ENCODE measurements at places on chromosomes 3 and 15.

DNA sequence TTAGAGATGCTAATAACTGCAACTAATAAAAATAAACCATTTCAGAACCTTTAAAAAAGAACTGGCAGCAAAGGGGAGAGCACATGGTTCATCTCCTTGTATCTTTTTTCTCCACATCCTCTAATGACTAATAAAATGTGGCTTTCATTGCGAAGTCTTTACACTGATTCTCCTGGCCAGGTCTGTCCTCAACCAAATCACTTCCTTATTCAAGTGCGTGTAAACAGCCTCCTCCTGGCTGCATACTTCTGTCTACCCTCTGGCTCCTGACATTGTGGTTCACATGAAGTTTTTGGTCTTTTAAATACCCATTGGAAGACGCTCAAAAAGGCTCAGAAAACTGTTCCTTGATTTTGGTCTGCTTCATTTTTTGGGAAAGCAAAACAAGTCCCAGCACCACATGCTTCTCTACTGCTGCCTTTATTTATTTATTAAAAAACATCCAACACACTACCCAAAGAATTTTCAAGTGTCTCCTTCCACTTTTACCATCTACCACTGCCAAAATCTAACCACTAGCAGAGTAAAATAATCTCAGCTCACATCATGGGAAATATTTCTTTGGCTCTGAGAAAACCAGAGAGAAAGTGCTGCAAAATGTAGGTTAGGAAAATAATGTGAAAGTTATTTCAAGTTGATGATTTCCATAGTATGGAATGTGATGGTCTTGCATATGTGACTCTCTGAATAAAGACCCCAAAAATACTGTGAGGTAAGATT is 85.1 kb downstream of the EFL1 start:
- DNase-seq = no peak

DNA sequence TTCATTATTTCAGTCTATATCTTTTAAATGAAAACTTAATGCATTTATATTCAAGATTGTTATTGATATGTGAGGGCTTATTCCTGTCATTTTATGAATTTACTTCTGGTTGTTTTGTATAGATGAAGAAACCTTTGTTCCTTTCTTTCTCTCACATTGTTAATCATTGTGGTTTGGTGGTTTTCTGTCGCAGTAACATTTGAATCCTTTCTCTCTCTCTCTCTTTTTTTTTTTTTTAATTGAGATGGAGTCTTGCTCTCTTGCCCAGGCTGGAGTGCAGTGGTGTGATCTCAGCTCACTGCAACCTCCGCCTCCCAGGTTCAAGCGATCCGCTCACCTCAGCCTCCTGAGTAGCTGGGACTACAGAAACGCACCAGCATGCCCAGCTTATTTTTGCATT is 22.1 kb downstream of the AGBL1 start:
- DNase-seq = no peak

DNA sequence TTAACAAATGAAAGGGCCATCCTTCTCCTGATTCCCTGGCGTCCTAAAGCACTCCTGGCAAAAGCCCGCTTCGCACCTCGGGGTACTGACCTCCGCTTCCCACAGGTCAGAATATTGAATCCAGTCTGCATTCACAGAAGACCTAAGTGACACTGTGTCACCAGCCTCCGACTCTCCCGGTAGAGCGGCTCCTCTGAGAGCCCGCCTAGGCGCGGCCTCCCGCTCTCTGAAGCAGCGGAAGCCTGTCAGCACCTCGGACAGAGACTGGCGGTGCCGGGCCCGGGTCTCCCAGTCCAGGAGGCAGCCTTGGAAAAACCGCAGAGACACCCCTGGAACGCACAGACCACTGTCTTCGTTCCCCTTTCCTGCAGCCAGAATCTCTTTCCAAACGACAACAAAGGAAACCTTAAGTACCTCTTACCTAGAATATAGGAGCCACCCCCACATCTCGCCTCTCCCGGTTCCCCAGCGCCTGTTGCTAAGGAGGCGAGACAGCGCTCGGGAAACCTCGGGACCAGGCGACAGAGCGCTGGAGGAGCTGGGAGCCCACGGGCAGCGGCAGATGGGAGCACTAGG is 1.2 kb downstream of the GABRB3 start:
- no peak for DNase-seq

GRCh38 chr15:25501828-25502446 is 63.1 kb upstream of the UBE3A start:
- peak; percentile 10 for DNase-seq

- DNase-seq = no peak
Observed at GRCh38 chr15:73578026-73578425, 55.2 kb downstream of the NPTN start.

DNA sequence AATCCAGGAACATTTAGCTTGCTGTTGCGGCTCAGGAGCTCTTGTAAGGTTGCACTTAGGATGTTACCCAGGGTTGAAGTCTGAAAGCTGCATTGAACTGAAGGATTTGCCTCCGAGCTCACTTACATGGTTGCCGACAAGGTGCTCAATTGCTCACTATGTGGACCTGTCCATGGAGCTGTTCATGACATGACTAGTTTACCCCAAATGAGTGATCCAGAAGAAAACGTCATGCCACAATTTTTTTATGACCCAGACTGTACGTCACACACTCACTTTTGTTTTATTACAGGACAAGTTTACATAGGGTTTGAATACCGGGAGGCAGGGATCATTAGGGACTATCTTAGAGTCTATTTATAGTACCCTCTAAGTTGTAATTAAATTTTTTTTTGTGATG is 21.0 kb upstream of the CLDN11 start:
- no peak for DNase-seq

GRCh38 chr3:155991847-155992246 is 121.4 kb downstream of the GMPS start:
- no peak for DNase-seq

- DNase-seq = no peak
Observed at GRCh38 chr3:60854791-60855190, 396.5 kb downstream of the FHIT start.

- no peak for DNase-seq
Observed at GRCh38 chr15:40130799-40131502, 22.3 kb upstream of the BMF start.

GRCh38 chr15:70316059-70316600 is 218.4 kb upstream of the TLE3 start:
- no peak for DNase-seq

GRCh38 chr3:171788546-171789351 is 21.5 kb downstream of the PLD1 start:
- DNase-seq = peak; percentile 51

GRCh38 chr15:68235022-68235421 is 5.5 kb upstream of the CLN6 start:
- DNase-seq = no peak

DNA sequence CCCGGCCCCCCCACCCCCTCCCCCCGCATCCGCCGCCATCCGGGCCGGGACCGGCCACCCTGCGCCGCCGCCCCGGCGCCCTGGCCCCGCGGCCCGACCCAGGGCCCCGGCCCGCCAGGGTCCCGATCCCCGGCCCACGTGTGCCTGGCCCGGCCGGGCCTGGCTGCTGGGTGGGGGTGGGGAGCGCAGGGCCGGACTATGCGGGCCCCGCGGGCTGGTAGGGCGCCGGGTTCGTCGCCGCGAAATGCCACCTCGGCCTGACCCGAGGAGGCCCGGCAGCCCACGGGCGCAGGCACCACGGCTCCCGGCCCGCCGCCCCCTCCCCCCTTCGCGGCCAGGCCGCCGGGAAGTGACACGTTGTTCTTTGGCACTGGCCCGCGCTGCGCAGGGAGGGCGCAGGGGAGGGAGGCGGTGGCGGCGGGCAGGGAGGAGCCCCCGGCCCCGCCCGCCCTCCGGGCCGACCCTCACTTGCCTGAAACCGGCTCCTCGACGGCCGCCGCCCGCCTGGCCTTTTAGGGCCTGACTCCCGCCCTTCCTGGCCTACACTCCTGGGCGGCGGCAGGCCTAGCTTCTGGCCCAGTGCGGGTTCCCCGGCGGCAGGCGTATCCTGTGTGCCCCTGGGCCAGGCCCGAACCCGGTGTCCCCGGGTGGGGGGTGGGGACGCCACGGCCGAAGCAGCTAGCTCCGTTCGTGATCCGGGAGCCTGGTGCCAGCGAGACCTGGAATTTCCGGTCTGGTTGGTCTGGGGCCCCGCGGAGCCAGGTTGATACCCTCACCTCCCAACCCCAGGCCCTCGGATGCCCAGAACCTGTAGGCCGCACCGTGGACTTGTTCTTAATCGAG is 515 bp downstream of the EIF4G1 start:
- peak; percentile 19 for DNase-seq

GRCh38 chr15:50880651-50881114 is 27.8 kb upstream of the AP4E1 start:
- peak; percentile 15 for DNase-seq

DNA sequence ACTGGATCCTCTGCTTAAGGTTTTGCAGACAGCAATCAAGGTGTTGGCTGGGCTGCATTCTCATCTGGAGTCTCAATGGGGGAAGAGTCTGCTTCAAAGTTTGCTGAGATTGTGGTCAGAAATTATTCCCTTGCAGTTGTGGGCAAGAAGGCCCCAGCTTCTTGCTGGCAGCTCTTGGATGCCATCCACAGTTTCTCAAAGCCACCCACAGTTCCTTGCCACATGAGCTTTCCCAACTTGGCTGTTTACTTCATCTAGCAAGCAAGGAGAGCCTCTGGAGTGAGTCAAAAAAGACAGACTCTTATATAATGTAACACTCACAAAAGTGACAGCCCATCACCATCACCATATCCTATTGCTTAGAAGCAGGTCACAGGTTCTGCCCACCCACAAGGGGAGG is 62.1 kb upstream of the ABHD2 start:
- DNase-seq = no peak

- peak; percentile 27 for DNase-seq
Observed at GRCh38 chr3:23900744-23901143, 16.0 kb downstream of the NKIRAS1 start.

DNA sequence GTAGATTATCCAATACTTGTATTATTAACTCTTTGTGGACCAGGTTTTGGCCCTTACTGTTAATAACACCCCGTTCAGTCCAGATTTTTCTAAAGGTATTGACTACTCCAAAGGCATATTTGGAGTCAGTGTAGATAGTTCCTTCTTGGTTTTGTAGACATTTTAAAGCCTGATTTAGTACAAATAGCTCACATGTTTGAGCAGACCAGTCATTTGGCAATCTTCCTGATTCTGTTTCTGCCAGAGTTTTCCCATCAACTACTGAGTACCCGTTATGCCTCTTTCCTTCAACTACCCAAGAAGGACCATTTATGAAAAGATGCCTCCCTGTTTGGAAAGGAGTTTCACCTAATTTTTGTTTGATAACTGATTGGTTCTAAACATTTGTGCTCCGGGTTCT is 82.0 kb downstream of the CHCHD4 start:
- DNase-seq = no peak

GRCh38 chr15:72491768-72492167 is 17.6 kb downstream of the ARIH1 start:
- DNase-seq = no peak

DNA sequence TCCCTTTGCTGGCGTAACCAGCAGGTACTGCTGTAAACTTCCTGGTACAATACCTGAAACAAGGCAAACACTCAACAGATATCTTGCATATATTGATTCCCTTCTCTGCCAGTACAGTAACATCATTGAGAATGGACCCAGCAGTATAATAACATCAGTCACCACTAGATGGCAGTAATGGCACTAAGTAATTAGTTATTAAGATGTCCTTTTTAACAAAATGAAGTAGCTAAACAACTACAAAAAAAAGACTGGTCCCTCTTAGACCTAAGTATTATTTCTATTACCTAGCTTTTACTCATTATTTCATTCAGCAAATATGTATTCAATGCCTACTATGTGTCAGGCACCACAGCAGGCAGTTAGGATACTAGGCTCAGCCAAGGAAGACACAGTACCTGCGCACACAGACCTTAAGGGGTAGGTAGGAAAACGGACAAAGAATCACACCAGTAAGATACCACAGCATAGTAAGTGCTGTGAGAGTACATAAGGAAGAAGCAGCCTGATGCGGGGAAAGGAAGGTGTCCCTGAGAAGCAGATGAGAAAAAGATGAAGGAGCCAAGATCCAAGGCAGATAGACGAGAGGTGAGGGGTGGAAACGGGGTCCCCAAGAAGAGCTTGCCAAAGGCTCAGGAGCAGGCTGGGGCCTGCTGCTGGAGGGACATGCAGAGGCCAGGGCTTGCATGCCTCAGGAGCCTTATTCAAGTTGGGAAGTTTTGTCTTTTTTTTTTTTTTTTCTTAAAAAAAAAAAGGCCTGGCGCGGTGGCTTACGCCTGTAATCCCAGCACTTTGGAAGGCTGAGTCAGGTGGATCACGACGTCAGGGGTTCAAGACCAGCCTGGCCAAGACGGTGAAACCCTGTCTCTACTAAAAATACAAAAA is 102.7 kb upstream of the CHD2 start:
- peak; percentile 86 for DNase-seq

DNA sequence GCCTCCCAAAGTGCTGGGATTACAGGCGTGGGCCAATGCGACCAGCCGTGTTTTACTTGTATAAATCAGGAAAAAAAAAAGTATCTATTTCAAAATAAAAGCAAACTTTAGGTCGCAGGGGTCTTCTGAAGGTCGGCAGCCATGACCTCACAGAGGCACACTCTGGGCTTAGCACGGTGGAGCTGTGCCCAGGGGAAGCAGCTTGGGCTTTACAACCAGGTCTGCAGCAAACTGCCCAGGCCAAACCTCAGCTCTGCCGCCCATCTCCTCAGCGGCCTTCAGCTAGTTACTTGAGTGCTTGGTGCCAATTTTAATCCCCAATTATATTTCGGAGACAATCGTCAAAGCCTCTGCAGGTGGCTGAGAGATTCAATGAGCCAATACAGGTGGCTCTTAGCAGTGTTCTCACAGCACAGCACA is 30.1 kb downstream of the ZDHHC19 start:
- no peak for DNase-seq

DNA sequence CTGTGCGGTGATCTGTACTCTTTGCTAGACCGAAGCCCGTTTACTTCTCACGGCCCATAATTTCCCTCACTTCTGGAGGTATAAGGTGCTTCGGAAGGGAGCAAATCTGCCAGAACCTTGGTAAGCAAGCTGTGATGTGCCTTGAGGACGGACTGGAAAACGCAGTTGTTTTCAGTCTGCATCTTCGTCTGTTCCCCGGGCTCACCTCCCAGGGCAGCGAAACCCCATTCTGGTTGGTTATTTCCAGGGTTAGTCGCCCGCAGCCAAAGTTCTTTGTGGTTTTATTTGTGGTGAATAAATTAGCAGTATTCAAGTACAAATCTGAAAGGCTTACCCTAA is 401 bp downstream of the RAMAC start:
- DNase-seq = peak; percentile 31

- no peak for DNase-seq
Observed at GRCh38 chr3:127478922-127479321, 111.6 kb downstream of the TPRA1 start.

DNA sequence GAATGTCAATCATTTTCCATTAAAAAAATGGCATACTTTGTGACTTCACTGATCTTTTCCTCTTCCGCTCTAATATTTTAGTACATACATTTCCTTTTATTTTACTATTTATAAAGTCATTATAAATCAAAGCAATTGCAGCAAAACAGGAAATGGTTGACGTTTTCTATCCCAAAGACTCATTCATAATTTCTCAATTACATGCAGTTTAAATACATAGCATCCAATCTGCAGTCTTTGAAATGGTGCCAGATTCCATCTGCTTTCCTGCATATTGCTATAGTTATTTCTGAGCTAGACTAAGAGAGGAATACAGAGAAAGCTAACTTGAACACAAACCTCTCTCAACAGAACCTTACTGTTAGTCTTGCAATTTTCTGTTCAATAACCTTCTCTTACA is 179.8 kb downstream of the ZPLD1 start:
- DNase-seq = no peak

GRCh38 chr15:100889385-100890050 is 9.9 kb downstream of the ALDH1A3 start:
- DNase-seq = no peak

Measured in Kasumi-1 (cell line).